Pancreas (tissue), 10 donors: ENCODE measurements at places on chromosomes 1 and 21. TPM values are rescaled to one million over a fixed set of nuclear protein-coding genes. Genes with fewer than 3 reads are reported as not detected.

- DNase-seq: peak; percentile 82
These were observed 61.0 kb downstream of the B3GALT5 start for GRCh38 chr21:39673736-39674135.

DNA sequence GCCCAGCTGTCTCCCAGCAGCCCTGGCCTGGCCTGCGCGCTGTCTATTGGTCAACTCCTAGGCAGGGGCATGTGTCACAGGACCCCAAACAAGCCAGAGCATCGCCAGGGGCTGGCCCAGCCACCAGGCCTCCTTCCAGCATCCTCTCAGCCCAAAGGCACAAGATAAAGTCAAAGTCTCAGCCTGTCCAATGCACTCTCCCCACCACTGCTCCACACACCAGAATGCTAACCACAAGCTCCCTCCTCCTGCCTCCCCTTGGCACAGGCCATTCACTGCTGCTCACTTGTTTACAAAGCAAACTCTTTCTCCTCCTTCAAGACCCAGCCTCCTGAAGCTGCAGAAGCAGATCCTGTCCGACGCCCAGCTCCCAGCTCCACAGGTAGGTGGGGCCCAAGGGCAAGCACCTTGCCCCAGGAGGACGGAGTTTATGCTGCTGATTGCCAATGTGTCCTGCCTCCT lies 133.4 kb downstream of the DMRTB1 start:
- no peak for DNase-seq

GRCh38 chr1:64532646-64533045 lies 62.7 kb downstream of the CACHD1 start:
- DNase-seq: no peak

DNA sequence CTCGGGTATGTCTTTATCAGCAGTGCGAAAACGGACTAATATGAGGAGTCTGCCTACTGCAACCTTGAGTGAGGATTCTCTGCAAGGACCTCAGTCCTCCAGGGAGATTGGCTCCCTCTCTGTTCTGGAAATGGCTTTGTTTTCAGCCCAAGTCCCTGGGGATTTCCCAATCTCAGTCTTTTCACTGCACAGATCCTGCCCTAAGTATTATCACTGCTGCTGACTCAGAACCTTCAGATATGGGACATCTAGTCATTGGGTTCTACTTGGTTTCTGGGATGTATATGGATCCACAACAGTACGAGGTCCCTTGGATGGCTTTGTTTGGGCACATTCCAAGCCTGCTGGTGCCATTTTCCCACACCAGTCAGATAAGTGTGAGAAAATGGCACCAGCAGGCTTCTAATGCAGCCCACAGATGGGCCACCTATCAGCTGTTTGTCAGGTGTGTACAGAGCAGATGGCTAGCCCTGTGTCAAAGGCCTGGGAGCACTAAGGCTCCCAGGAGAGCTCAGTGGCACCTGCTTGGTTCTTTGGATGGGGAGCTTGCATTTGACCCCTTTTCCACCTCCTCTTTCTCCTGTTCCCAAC lies 27.4 kb downstream of the ELF3 start:
- DNase-seq: peak; percentile 76

DNA sequence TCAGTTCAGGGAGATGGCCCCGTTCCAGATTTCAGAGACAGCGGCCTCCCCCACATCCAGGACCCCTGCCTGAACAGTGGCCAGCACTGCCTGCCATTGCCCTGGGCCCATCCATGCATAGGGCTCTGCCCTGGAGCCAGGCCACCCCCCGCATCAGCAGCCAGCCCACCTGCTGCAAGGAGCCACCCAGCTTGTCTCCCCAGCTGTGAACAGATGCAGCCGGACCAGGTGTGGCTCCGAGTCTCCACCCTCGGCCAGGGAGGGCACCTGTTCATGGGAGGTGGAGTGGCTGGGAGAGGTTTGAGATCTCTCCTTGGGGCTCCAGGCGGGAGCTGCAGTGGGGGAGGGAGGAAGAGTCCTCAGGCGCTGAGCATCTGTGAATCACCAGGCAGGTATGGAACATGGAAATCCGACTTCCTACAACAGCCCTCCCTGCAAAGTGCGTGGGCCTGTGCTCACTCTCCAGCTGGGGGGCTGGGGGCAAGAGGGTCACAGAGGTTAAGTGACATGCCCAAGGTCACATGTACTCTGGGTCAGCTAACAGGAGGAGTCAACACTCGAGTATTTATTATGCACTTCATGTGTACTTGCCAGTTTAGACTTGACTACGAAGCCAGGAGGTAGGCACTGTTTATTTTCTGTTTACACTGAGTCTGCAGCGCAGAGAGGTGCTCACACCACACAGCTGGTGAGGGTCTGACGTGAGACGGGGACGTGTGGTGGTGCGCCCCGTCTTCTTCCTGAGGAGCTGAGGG lies 4.8 kb upstream of the HES5 start:
- DNase-seq: no peak

DNA sequence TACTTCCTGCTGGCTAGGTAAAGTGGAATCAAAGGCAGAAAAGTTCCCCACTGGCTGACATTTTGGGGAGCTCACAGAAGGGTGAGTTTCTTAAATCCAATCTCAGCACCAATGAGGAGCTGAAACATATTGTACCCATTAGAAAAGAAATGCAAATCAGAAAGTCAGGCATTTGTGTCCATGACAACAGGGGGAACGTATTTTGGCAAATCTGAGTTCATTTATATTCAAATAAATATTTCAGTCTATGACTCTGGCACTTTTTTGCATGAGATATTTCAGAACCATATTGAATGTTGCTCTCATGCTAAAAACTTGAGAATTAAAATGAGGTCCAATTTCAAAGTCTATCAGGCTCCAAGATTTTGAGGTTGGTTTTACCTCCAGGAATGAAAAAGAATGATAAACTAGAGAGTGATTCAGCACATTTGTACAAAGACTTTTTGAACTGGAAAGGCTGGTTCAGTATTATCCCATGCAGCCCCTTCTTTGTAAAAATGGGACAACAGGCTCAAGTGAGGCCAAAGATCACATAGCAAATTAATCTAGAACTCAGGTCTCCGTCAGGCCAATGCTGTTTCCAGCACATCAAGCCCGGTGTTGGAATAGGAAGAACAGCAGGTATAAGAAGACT lies 202.2 kb downstream of the RRAGC start:
- no peak for DNase-seq

The LUZP1 gene
- polyA plus RNA-seq: 2.7 TPM

- DNase-seq: no peak
These were observed 47.8 kb downstream of the WNT9A start for GRCh38 chr1:227899820-227900449.

GRCh38 chr21:31644643-31645042 lies 14.8 kb upstream of the SOD1 start:
- DNase-seq: no peak

The OR2T33 gene
- not detected for polyA plus RNA-seq

DNA sequence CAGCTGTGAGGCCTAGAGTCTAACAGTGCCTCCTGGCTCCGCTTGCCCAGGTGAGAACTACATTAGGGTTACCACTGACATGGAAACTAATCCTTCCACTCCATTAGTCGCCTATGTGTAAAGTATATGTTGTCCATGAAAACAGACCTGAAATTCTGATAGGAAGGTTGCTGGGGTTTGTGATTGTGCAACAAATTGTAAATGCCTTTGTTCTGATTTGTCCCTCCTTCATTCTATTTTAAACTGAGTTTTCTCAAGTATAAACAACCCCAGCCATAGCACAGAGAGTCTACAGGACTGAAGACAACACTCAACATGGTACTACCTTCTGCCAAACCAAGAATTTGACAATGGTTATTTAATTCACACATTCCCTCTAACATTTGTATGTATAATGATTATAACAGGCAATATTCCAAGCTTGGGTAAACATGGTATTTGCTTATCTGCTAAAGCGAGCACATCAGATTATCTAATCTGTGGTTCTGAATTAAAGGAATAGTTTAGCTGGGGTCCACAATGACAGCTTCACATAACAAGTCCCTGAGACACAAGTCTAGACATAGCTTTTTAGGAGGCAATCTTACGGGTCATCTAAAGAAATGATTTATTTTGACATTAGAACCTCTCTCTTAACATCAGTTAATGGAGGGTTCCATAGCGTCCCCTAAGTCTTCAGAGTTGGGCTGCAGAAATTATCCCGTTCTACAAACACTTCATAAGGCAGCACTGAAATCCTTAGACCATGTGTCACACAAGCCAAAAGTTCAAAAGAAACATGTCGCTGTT lies 633.0 kb downstream of the SMYD3 start:
- DNase-seq: no peak

GRCh38 chr1:51217101-51217500 lies 19.0 kb upstream of the RNF11 start:
- DNase-seq: peak; percentile 24

DNA sequence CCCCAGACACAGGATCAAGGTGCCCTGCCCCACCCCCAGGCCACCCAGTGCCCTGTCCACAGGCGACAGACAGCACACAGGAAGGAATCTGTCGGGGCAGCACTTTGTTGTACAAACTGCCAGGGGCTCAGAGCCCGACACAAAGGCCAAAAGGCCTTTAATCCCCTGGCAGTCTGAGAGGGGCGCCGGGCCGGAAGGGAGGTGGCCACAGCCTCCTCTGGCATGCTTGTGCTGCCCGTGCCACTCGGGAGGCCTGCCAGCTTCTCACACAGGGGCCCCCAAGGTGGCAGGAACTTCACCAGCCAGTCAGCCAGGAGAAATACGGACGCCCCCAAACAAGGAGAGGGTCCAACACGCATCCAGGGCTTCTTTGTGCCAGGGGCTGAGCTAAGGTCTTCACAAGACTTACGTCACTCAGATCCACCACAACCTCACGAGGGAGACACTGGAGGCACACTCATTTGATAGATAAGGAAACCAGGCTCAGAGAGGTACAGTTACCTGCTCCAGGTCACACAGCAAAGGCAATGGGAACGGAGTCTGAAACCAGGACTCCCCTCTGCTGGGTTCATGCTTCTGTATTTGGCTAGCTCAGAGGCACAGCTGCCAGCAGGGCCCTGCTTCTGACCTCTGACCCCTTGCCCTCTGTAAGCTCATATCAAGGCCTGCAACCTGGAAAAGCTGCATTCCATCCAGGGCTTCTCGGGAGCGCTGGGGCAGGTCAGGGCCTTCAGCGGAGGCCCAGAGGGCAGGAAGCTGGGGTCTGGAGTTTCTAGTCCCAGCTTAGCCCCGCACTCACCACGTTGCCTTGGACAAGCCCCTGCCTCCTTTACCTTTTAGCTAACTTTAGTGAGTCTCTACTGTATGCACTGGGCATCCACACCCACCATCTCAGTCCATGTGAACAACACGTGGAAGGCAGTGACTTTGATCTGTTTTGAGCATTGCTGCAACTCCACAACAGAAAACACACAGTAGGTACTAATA lies 34.8 kb downstream of the HSPG2 start:
- DNase-seq: no peak

The FALEC gene
- polyA plus RNA-seq: not detected

DNA sequence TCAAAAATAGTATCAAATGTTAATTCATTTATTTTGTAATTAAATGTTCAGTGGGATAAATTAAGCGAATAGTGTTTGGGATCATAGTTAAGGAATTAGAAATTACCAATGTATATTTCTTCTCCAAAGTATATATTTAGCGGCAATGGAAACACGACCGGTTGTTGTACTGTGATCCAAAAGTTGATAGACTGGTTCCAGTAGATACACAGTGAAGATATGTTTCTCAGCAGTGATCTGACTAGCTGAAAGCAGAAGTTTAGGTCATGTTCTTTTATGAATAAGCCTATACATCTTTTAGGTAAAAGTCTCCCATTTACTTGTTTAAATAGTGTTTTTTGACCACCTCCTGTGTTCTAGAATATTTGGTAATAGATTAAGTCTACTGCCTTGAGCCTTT lies 8.8 kb downstream of the USP16 start:
- DNase-seq: no peak

The SLC25A33 gene
- polyA plus RNA-seq: 2.9 TPM

DNA sequence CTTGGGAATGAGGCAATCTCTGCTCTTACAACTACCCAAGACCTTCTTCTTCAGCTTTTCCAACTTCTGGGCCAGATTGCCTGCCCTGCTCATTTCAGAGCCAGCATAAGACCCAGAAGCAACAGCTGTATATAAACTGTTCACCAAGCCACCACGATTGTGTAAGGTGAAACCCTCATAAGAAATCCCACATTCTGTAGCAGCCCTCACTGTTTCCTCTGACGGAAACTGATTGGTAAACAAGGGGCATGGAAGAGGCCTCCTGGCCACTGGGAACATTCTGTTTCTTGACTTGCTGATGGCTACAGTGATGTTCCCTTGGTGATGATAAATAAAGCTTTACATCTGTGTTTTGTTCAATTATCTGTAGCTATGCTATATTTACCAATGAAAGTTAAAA lies 39.7 kb upstream of the EXO1 start:
- DNase-seq: no peak

DNA sequence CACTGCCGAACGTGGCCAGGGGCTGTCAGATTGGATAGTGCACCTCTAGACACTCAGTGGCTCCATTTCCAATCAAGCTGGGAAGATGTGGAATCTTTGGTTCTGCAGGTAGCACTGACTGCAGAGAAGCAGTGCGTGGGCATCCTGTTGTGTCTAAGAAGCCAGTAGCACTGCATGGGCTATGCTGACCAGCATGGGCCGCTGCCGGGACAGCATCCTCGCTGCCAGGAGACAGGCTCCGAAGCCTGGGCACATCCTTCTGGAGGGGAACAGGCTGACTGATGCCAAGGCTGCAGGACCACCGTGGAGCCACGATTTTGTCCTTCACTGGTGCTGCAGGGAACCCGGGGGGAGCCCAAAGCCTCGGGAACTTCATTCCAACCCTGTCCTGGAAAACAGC lies 649.4 kb downstream of the NPHP4 start:
- no peak for DNase-seq

GRCh38 chr1:204362984-204363334 lies 3.2 kb upstream of the PLEKHA6 start:
- no peak for DNase-seq

DNA sequence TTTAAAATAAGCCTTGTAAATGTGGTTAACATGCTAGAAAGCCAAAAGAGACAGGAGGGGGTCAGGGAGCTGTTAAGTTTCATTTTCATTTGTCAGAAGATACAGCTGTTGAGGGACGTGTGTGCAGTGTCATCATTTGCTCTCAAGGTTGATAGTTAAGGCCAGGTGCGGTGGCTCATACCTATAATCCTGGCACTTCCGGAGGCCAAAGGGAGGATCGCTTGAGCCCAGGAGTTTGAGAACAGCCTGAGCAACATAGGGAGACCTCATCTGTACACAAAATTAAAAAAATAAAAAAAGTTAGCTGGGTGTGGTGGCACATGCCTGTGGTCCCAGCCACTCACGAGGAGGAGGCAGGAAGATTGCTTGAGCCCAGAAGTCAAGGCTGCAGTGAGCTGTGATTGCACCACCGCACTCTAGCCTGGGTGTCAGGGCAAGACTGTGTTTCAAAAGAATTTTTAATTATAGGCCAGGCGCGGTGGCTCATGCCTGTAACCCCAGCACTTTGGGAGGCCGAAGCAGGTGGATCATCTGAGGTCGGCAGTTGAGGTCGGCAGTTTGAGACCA lies 22.7 kb downstream of the ZBTB8OS start:
- DNase-seq: no peak

The HRNR gene
- 0.02 TPM for polyA plus RNA-seq

The B3GALT2 gene
- polyA plus RNA-seq: 0.27 TPM
